Esophagus squamous epithelium (tissue), 5 donors: ENCODE measurements at places on chromosomes 4 and X.

DNA sequence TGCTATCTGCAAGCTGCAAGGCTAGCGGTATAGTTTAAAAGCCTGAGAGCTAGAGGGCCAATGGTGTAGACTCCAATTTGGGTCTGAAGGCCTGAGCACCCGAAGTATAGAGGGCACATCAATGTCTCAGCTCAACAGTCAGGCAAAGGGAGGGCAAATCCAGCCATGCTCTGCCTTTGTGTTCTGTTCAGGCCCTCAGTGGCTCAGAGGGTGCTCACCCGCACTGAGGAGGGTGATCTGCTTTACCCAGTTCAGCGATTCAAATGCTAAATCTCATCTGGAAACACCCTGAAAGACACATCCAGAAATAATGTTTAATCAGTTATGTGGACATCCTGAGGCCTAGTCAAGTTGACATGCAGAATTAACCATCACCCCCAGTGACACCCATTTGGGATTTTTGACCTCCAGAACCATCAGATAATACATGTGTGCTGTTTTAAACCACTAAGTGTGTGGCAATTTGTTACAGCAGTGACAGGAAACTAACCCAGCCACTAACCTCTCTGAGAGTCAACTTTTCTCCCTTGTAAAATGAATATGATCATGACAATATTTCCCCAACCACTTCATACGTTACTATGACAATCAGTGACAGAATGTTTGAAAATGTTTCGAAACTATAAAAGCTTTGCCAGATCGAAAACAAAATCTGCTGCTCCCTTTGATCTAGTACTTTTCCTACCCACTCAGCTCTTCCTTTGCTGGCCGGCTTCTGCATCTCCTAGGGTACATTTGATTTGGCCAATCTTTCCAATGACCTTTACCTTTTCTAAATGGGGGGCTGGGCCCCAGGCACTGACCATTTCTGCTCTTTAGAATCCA lies 8.4 kb upstream of the TBL1X start:
- DNase-seq, result no peak

- DNase-seq, result no peak
Measured at GRCh38 chr4:5474756-5475155, 233.6 kb downstream of the EVC2 start.

GRCh38 chr4:69830560-69831269 lies 29.2 kb downstream of the SULT1E1 start:
- DNase-seq, result no peak

DNA sequence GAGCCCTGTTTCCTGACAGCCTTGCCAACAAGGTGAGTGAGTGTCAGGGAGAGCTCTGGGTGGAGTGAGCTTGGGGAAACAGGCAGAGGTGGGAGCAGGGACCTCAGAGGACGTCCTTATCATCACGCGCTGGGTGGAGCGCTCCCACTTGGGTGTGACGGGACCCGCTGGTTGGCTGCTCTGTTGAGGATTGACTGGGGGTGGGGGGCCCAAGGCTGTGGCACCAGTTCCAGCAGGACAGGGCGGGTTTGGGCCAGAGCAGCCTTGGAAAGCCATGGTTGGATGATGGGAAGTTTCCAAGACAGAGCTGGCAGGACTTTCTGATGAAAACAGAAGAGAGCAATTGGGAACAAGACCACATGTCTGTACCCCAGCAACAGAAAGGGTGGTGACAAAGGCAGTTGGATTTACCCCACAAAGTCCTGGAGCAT lies 3.0 kb upstream of the PCGF3 start:
- no peak for DNase-seq

DNA sequence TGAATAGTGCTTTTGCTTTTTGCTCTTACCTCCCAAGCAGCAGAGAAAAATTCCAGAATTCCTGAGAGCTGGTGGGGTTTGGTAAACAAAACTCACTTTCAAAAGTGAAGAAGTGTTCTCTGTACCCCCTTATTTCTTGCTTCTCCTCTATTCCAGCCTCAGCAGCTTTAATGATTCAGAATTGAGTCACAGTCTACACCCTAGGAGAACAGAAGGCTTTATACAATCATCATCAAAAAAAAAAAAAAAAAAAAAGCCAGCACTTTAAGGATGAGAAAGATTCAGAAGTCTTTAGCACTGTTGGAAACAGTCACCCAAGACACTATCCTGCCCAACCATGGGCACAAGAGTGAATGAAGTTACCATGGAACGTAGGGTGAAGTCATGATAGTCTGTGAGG lies 1583.1 kb upstream of the PCDH10 start:
- DNase-seq, result no peak

GRCh38 chr4:146124023-146124680 lies 51.4 kb upstream of the LSM6 start:
- no peak for DNase-seq

- DNase-seq, result no peak
Measured at GRCh38 chr4:2436301-2436700, 17.5 kb downstream of the CFAP99 start.

- DNase-seq, result no peak
Measured at GRCh38 chrX:48919947-48920717, 1.3 kb upstream of the PIM2 start.

- DNase-seq, result no peak
Measured at GRCh38 chr4:18103876-18104605, 82.5 kb upstream of the LCORL start.

DNA sequence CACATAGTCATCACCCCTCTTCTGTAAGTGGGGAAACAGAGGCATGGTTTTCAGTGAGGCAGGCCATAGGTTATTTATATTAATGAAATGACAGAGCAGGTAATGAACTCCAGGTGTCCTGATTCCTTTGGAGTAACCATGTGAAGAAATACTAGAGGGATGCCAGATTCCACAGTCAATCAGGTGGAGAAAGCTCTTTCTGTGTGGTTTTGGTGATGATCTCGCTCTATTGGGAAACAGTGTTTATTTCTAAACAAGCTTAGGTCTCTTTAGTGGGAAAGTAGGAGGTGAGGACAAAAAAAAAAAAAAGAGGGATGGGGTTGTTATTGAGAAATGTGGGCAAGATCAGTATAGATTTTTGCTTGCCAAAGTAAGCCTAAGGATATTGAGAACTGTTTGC lies 12.2 kb downstream of the DOCK11 start:
- no peak for DNase-seq

GRCh38 chr4:31071508-31072486 lies 351.6 kb downstream of the PCDH7 start:
- no peak for DNase-seq

DNA sequence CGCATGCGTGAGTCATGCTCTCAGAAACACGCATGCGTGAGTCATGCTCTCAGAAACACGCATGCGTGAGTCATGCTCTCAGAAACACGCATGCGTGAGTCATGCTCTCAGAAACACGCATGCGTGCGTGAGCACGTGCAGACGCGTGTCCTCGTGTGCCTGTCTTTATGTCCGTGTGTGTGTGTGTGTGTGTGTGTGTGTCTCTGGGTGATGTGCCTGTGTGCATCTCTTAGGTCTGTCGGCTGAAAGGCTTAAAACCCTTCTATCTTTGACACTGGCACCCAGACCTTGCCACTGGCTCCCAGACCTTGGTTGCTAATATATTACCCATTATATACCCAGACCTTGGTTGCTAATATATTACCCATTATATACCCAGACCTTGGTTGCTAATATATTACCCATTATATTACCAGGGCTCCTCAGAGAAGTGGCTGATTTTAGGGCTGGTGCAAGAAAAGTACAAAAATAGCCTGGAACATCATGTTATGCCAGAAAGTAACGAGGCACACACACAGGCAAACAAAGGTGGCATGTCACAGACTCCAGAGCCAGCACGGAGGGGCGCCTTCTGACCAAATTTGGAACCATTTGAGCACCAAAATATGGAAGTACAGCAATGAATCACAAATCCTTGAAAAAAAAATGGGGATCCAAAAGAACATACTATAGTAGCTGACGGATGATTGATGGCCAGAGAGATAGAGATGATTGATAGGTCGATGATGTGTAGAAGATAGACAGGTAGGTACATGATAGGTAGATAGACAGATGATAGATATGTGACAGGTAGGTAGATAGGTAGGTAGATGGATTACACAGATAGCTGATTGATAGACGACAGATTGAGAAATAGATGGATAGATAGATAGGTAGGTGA lies 19.2 kb upstream of the ADRA2C start:
- no peak for DNase-seq

DNA sequence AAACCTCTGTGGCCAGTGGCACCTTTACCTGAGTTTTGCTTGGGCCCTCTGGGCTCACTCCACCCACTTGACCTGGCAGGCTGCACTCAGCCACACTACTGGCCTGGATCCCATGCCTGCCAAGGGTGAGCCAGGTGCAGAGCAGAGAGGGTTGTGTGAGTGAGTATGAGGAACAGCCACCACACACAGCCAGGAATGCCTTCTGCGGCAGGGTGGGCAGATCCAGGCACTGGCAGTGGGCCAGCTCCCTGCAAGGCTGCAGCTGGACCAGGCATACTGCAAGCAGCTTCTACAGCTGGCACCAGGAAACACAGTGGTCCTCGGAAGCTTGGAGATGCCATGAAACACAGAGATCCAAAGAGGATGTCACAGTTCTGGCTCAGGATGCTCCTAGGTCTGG lies 570.1 kb upstream of the ACTRT1 start:
- DNase-seq, result no peak

- DNase-seq, result no peak
Measured at GRCh38 chr4:182807767-182808548, 109.2 kb downstream of the DCTD start.

- no peak for DNase-seq
Measured at GRCh38 chrX:111492085-111492484, 19.4 kb upstream of the SERTM2 start.

DNA sequence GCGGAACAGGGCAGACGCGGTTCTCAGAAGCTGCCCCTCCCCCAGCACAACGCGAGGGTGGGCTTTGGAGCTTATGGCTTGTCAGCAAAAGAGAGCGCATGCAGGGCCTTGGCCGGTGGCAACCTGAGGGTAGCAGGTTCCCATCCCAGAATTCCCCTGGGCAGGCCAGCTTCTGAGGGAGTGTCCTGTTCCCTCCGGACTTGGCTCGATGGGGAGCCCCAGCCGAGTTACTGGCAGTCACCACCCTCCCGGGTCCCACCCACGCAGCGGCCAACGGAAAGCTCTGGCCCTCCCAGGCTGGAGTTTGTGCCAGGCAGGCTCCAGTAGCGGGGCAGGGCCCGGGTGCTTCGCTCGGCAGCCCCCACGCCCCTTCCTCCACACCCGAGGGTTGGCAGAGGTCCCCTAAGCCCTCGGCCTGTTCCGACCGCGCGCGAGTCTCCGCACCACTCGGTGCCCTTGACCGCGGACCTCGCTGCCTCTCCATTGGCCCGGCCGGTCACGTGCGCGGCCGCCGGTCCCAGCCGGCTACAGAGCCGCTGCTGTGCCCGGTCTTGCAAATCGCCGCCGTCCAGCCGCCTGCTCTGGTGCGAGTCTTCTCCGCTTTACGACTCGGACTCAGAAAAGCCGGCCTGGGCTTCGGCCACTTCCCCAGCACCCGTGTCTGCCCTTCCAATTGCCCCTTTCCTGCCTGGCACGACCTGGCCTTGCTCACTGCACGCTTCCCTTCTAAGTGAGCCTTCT lies 20.9 kb upstream of the MTM1 start:
- DNase-seq, result peak; percentile 7

DNA sequence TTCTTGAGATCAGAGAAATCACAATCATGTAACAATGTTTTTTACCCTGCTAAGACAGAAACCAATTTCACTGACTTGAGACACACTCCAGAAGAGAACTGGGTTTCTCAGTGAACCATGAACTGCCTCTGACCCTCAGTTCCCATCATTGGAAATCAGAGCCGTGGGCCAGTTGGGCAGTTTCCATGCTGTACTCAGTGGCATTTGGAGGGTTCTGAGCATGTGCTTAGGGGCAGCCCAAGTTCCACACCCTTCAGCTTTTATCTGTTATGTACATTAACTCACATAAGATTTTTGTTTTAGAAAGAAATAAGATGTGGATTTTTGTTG lies 77.9 kb downstream of the BTC start:
- no peak for DNase-seq
